Stimulated activated naive CD8-positive, alpha-beta T cell treated with anti-CD3 and anti-CD28 coated beads, Interleukin-15, amount 100 ng/mL, for 72 hours (primary cell): ENCODE measurements at places on chromosomes 16 and 17.

GRCh38 chr16:68646953-68647659, 2.0 kb downstream of the CDH3 start:
- DNase-seq = no peak

DNA sequence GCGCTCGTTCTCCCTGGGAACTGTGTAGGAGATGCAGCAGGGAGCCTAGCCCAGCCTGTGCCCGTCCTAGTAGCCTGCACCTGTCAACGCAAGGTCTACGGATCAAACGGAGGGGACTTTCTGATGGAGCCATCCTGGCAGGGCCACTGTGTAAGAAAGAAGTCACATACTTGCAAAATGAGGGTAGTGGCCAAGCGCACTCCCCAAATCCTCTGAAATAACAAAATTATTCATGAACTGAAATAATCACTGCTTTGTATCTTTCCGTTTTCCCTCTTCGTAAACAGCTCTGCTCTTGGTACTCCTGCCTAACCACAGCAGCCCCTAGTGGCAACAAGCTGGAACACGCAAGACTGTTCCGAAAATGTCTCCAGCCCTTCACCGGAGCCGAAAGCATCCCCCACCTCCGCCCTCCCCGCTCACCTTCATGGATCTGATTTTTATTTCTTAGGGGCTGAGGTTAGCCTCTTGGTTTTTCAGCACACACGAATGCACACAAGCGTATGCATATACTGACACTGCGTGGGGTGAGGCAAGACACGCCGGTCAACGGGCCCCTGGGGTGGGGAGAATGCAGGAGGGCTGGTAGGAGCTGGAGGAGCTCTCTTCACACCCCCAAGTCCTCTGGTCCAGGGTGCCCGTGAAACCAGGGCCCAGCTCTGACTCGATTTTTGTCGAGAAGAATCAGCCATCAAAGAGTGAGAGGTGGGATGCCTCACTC, 100.8 kb downstream of the ABCC12 start:
- peak; percentile 5 for DNase-seq

DNA sequence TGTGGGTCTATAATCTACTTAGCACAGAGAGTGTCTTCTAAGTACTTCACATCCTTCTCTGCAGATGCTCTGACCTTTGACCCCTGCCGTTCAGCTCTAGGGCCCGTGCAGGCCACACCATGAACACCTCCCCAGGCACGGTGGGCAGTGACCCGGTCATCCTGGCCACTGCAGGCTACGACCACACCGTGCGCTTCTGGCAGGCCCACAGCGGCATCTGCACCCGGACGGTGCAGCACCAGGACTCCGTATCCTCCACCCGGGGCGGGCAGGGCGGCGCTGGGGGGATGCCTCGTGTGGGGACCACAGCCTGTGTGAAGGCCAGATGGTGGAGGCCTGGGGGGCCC, 686 bp downstream of the MLST8 start:
- DNase-seq = no peak

GRCh38 chr17:76088041-76088867, 9.3 kb downstream of the ZACN start:
- DNase-seq = no peak

DNA sequence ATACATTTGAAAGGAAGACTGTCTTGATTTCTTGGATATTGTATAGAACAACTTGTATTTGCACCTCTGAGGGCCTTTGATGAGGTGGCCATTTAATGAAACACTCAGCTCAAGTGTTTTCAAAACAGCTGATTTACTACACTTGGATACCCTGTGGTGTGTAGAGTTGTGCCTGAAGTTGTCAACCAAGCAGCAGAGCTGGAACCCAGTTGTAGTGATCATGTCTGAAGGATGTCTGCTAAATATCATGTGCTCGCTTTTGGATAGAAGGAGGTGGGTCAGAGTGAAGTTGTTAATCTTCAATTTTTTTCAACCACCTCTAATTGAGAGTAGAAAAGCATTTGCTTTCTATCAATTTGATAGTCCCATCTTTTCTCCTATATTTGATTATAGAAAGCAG, 175.9 kb upstream of the TBX2 start:
- DNase-seq = no peak

GRCh38 chr17:61144617-61145564, 254.8 kb upstream of the TBX2 start:
- no peak for DNase-seq

DNA sequence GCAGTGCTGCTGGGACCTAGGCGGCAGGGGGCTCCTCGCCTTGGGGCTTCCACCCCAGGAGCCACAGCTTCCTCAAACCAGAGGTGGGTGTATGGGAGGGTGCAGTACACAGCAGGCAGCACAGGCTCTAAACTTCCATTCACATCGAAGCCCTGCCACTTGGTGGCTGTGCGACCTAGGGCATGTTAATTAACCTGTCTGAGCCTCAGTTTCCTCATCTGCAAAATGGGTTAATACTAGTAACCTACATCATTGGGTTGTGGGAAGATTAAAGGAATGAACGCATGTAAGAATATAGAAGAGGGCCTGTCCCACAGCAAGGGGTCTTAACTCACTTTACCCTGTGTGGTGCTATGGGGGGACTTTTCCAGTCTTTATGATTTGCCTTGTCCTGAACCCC, 26.8 kb upstream of the LHX1 start:
- no peak for DNase-seq

- no peak for DNase-seq
Observed at GRCh38 chr17:18070861-18071340, 16.8 kb upstream of the DRG2 start.

- DNase-seq = no peak
Observed at GRCh38 chr16:57146735-57147134, 39.1 kb downstream of the PSME3IP1 start.

GRCh38 chr16:49055824-49056545, 225.7 kb downstream of the CBLN1 start:
- no peak for DNase-seq

DNA sequence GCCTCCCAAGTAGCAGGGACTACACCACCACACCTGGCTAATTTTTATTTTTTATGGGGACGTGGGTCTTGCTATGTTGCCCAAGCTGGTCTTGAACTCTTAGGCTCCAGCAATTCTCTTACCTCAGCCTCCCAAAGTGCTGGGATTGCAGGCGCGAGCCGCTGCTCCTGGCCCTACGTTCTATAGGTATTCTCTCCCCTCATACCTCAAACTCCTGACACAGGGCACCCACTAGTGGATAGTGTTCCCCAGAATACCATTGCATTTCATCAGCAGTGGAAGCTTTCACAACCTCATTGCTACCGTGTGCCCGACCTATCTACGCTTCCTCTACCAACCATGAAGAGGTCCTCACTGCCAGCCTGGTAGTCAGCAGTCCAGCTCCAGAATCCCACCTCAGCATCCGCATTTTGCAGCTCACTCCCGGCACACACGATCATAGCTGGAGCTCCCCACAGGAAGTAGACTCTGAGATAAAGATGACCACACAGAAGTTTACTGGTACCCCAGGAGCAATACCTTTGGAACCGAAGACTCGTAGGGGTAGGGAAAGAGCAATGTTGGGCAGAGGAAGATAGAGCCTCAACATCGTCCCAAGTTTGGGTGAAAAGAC, 9.3 kb downstream of the CTRB2 start:
- DNase-seq = no peak
